ENCODE measurements at places on chromosomes 4 and X. TPM values are rescaled to one million over a fixed set of nuclear protein-coding genes. Genes with fewer than 3 reads are reported as not detected.
A peak's percentile ranks its signal among the peaks of the same experiment; 100 is the strongest.

- DNase-seq, result no peak
Measured at GRCh38 chrX:17967888-17968287, 106.8 kb upstream of the RAI2 start.

DNA sequence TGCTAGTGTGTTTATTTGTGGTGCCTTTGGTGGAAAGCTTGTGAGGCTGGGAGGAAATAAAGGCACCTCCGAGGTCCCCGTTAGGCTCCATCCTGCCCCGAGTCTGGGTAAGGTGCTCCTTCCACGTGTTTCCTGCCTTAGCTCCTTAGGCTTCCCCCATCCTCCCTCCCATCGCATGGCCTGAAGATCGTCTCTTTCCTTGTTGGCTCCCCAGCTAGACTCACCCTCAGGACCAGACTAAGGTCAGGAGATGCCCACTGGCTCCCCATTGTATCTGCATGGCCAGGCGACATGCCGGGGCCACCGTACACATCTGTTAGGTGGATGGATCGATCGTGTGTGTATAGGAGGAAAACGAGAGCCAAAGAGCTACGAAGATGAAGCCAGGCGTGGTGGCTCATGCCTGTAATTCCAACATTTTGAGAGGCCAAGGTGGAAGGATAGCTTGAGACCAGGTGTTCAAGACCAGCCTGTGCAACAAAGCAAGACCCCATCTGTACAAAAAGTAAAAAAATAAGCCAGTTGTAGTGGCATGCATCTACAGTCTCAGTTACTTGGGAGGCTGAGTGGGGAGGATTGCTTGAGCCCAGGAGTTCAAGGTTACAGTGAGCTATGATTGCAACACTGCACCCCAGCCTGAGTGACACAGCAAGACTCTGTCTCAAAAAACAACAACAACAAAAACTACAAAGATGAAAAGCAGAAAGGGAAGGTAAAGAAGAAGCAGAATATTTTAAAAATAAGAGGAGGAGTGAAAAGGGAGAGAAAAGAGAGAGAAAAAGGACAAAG, 53.7 kb downstream of the SEPSECS start:
- DNase-seq, result no peak

GRCh38 chr4:189235599-189235998, 705.1 kb upstream of the FRG1 start:
- no peak for DNase-seq

- DNase-seq, result no peak
Measured at GRCh38 chr4:76316131-76316530, 9.6 kb downstream of the STBD1 start.

- no peak for DNase-seq
Measured at GRCh38 chrX:54430519-54430918, 9.7 kb upstream of the TSR2 start.

DNA sequence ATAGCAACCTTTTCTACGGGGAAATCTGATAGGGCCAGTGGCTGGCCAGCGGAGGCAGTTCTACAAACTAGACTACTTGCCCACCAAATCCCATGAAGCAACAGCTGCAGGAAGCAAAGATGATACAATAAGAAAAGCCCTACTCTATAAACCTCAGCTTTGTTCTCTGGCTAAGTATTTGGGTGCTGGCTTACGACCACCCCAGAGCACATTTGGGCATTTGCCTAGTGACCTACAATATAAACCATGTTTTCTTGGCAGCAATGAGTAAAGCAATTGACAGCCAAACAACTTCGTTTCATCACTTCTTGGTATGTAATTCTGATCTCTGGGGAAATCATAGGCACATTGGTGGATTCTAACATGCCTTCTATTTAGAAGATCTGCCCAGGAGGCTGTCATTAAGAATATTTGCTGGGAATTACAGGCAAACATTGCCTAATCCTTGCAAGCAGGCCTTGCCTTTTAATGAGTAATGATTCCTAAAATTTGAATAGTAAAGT, 7.5 kb upstream of the LHFPL1 start:
- DNase-seq, result no peak

- DNase-seq, result peak; percentile 64
Measured at GRCh38 chr4:55184600-55185523, 59.5 kb upstream of the KDR start.

- no peak for DNase-seq
Measured at GRCh38 chr4:128288689-128289106, 1.1 kb upstream of the PGRMC2 start.

- peak; percentile 26 for DNase-seq
Measured at GRCh38 chr4:154626793-154627484, 14.5 kb upstream of the FGG start.

GRCh38 chr4:6257247-6258025, 12.2 kb upstream of the WFS1 start:
- DNase-seq, result no peak

DNA sequence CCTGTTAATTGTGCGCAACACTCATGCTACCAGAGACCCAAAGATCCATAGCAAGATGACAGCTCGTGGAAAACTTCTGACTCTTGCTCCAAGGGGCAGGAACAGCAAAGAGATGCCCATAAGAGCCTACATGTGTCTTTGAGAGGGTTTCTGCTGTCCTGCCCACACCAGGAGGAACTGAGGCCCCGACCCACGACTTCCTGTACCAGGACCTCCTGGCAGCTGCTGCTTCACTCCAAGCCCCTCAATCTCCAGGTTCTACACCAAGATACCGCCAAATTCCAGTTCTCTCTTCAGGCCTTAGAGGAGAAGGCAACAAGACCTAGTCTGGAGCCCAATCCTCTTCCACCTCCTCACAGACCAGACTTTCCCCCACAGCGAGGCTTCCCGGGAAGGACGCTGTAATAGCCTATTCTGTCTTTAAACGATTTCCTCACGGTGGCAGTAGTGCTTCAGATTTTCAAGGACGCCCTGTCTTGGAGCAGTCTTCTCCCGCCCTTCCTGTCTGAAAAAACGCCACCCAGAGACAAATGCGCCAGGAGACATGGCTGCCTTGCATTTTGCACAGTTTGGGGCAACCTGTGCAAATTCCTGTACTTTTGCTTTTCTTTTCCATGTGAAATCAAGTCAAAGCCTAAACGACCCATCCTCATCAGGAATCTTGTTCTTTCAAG, 230.2 kb upstream of the STK26 start:
- peak; percentile 93 for DNase-seq

DNA sequence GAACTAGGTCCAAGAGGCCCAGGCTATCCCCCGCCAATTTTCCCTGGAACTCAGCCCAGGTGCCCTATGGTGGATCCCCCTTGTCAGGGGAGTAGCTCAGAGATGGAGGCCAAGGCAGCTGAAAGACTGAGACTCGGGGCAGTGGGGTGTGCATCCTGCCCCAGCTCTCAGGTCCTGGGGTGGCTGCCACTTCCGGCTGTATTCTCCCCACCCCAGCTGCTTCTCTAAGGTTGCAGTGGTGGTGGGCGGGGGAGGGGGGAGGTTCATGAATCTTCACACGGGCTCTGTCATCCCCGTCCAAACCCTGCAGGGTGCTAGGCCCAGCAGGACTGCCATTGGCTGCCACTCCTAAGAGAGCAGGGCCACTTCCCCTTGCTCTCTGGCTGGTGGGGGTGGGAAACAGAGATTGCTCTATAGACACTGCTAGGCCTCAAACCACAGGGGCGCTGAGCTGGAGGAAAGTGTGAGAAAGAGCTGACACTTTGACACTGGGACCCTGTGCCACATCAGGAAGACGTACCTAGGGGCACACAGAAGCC, 1.5 kb downstream of the SASH3 start:
- DNase-seq, result no peak

DNA sequence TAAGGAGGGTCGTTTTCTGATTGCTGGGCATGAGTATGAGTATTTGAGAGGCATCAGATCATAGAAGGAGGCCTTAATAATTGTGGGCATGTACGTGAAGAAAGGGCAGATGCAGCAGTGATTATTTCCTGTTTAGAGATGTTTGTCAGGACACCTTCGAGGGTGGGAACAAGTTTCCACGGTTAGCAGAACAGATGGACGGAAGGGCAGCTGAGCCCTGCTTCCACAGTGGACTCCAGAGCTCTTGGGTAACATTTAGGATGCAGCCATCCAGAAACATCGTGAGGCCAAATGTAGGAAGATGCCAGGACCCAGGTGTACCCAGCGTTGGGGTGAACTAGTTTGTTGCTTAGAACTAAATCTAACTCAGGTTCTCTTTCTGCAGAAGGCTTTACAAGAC, 231.3 kb upstream of the FAT1 start:
- no peak for DNase-seq

DNA sequence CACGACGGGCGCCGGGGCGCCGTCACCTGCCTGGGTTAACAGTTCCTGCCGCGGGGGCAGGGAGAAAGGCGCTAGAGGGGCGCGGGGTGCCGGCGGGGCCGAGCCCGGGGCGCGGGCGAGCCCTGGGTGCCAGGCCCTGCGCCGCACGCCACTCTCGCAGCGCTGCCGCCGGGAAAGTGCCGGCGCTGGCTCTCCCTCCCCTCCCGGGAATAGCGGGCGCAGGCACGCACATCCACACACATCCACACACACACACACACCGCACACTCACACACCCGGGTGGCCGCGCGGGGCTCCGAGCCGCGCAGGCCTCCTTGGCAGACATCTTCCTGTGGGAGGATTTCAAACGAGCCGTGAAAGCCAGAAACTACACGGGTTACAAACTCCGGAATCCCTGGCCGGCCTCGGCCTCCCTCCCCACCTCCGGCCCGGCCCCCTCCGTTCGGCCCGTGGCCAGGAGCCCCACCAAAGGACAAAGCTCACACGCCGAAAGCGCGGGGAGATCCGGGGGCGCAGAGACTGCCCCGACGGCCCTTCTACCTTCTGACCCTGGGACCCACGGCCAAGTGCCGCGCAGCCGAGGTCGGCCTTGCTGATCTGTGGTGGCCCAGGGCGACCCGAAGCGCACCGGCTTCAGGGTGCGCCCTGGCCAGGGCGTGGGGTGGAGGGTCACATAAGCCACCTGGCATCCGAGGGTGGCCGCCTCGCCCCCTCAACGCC, 92.3 kb downstream of the BCOR start:
- no peak for DNase-seq

GRCh38 chrX:323721-324628, 5.4 kb upstream of the GTPBP6 start:
- DNase-seq, result peak; percentile 86

GRCh38 chr4:159023741-159024140, 79.1 kb upstream of the RAPGEF2 start:
- no peak for DNase-seq

- DNase-seq, result no peak
Measured at GRCh38 chrX:129525162-129525561, 1.9 kb upstream of the SMARCA1 start.

GRCh38 chr4:155546451-155546850, 120.2 kb upstream of the GUCY1A1 start:
- DNase-seq, result no peak

DNA sequence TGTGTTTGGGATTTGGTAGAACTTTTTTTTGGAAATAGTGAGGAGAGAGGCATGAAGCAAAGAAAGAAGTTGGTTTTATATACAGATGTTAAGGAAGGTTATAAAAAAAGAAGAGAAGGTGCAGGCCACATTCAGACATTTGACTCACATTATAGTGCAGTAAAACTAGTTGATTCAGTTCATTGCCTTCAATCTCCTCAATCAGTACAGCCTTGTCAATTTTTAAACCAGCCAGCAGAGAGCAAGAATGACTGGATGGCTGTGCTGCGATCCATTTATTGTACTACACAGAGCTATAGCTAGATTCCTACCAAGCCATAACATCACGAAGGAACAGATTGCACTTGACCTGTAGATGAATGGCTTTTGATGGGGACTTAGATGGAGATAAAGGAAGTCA, 79.7 kb upstream of the LSM6 start:
- DNase-seq, result no peak

DNA sequence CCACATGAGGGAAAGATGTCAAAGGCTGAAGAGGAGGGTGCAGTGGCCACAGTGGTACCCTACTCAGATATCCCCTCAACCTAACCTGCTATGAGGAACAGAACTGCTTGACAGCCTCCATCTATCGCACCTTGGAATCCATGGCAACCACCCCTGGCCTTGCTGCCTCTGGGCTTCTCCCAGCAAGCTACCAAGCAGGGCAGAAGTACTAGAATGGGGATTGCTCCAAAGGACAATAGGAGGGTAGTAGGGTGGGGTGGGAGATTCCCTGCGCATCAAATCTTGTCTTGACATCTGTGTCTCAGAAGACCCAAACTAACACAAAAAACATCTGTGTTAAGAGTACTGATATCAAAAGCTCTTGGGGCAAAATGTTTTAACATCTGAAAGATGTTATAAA, 118.2 kb downstream of the FBXW7 start:
- DNase-seq, result no peak

DNA sequence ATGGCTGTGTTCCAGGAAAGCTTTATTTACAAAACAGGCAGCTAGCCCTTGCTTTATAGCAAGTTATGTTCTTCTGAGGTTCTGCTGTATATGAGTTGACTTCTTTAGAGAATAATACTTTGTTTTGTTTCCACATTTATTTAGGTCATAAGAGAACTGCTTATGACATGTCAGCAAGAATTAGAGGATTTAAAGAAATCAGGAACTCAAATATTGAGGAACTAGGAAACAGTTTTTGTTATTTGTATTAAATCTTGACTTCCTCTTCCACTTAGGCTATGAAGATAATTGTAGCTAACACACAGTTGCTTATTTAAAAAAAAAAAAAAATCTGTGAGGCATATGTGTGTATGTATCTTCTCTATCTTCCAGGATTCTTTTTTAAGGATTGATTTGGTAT, 14.3 kb downstream of the ZRSR2 start:
- no peak for DNase-seq

- DNase-seq, result no peak
Measured at GRCh38 chrX:131571348-131571747, 27.5 kb downstream of the OR13H1 start.

GRCh38 chr4:69546134-69546765, 50.5 kb upstream of the UGT2B4 start:
- no peak for DNase-seq

DNA sequence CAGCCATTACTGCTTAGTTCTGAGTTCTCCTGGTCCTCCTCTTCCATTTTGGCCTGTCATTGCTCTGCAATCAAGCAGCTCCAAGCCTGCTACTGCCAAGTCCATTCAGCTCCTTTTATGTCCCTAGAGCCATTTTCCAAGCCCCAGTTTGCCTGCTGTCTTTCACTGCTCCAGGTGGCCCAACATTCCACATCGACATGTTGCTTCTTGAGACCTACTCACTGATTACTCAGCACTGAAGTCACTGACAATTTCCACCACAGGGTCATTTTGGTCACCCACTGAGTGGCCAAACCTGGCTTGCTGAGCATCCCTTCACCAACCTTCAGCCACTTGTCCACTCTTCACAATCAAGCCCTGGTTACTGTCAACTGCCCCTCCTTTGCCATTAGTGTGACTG, 27.2 kb downstream of the LRIT3 start:
- no peak for DNase-seq

The AWAT2 gene
- polyA plus RNA-seq, result not detected

The TEX13D gene
- 0.10 TPM for polyA plus RNA-seq

The BRS3 gene
- polyA plus RNA-seq, result not detected

The MAGEC1 gene
- polyA plus RNA-seq, result not detected

The SPANXN4 gene
- polyA plus RNA-seq, result not detected

The CENPI gene
- 16.2 TPM for polyA plus RNA-seq

The UGT2B17 gene
- polyA plus RNA-seq, result not detected

The SCD5 gene
- 34.4 TPM for polyA plus RNA-seq

The SERTM2 gene
- not detected for polyA plus RNA-seq

The DCAF12L2 gene
- polyA plus RNA-seq, result 0.21 TPM
